Effector CD8-positive, alpha-beta T cell (primary cell): ENCODE measurements at places on chromosomes 2 and 18.

- no peak for DNase-seq
Observed at GRCh38 chr2:1488181-1488671, 75.0 kb downstream of the TPO start.

GRCh38 chr2:12429779-12430406, 286.8 kb upstream of the TRIB2 start:
- DNase-seq, result no peak

GRCh38 chr18:11047817-11048216, 101.6 kb downstream of the PIEZO2 start:
- no peak for DNase-seq

DNA sequence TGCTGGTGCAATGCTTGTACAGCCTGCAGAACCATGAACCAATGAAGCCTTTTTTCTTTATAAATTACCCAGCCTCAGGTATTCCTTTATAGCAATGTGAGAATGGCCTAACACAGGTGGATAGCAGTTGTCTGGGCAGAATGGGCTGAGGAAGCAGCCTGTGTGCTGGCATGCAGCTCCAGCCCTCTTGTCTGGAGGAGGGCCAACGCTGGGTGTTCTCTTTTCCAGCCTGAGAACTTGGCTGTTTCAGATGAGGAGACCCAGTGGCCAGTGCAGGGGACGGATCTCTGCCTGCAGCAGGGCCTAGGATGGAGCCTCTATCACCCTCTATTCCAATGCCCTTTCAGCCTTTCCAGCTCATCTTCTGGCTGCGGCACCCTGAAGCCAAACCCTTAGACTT, 58.8 kb downstream of the CTIF start:
- DNase-seq, result no peak

DNA sequence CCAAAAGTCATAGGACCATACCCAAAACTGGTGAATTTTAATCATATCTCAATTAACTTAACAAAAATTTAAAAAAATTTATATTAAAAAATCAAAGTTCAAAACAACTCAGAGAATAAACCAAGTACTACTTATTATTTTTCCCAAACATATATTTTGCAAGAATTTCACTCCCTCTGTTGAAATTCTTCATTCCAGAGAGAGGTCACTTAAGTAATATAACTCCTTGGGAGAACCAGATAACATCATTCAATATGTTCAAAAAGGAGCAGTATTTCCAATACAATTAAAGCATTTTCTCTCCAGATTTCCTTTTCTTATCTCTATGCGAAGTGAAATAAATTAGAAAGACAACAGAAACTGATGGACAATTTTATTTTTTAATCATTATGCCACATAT, 165.9 kb upstream of the RND3 start:
- no peak for DNase-seq

DNA sequence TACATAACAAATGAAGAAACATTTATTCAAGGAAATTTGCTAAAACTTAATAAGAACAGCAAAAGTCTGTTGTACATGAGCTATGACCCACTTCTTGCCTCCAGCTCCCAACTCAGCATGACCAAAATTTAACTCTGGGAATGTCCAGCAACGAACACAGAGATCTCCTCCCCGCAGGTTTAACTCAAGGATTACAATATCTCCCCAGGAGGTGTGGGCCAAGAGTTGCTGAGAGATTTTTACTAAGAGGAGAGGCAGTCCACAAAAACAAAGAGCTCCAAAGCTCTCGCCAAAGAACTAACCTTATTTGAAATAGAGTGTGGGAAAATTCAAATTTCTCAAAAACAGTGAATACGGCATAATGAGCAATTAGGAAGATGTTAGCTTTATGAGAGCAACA, 318.5 kb downstream of the GRB14 start:
- no peak for DNase-seq

DNA sequence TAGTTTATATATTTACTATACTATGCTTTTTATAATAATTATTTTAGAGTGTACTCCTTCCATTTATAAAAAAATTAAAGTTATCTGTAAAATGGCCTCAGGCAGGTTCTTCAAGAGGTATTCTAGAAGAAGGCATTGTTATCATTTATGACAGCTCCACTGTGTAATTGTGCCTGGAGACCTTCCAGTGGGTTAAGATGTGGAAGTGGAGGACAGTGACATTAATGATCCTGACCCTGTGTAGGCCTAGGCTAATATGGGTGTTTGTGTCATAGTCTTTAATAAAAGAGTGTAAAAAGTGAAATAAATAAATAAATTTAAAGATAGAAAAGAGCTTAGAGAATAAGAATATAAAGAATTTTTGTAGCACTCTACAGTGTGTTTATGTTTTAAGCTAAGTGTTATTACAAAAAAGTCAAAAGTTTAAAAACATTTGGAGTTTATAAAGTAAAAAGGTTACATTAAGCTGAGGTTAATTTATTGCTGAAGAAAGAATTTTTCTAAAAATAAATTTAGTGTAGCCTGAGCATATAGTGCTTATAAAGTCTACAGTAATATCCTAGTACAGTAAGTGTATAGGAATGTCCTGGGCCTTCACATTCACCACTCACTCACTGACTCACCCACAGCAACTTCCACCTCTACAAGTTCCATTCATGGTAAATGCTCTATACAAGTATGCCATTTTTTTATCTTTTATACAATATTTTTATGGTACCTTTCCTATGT, 190.0 kb upstream of the SESTD1 start:
- no peak for DNase-seq

GRCh38 chr2:219578811-219579613, 6.9 kb downstream of the INHA start:
- DNase-seq, result no peak

DNA sequence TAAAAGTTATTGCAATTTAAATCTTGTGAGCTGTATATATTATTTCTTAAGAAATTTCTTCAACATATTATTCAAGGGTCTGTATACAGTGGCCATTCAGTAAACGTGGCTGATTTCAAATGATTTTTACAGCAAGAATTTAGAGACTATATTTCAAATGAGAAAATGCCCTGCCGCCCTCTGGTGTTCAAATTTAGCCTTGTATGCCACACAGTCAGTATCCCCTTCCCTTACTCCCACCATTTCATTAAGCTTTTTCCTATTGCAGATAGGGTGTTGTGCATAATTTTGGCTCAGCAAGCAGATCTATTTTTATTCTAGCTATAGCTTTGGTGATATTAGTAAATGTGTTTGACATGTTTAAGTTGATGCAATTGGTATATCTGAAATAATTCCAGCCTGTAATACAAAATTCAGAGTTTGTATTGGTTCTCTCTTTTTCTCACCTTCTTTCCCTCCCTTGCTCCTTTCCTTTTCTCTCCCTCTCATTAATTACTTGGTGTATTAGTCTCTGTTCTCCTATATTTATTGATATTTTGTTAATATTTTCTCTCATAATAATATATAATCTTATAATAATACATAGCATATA, 22.8 kb upstream of the SCN7A start:
- no peak for DNase-seq

DNA sequence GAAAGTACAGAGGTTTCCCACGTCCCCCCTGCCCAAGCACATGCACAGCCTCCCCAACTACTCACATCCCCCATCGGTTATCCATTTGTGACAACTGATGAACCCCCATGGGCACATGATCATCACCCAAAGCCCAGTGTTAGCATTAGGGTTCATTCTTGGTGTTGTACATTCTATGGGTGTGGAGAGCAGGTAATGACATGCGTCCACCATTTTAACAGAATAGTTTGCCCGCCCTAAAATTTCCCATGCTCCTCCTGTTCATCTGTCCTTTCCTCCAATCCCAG, 74.3 kb downstream of the LONRF2 start:
- no peak for DNase-seq

GRCh38 chr2:152861349-152861942, 143.0 kb downstream of the ARL6IP6 start:
- DNase-seq, result no peak

- DNase-seq, result no peak
Observed at GRCh38 chr2:10834068-10834655, 21.6 kb upstream of the PDIA6 start.

- DNase-seq, result no peak
Observed at GRCh38 chr2:54716375-54716774, 7.1 kb upstream of the EML6 start.

DNA sequence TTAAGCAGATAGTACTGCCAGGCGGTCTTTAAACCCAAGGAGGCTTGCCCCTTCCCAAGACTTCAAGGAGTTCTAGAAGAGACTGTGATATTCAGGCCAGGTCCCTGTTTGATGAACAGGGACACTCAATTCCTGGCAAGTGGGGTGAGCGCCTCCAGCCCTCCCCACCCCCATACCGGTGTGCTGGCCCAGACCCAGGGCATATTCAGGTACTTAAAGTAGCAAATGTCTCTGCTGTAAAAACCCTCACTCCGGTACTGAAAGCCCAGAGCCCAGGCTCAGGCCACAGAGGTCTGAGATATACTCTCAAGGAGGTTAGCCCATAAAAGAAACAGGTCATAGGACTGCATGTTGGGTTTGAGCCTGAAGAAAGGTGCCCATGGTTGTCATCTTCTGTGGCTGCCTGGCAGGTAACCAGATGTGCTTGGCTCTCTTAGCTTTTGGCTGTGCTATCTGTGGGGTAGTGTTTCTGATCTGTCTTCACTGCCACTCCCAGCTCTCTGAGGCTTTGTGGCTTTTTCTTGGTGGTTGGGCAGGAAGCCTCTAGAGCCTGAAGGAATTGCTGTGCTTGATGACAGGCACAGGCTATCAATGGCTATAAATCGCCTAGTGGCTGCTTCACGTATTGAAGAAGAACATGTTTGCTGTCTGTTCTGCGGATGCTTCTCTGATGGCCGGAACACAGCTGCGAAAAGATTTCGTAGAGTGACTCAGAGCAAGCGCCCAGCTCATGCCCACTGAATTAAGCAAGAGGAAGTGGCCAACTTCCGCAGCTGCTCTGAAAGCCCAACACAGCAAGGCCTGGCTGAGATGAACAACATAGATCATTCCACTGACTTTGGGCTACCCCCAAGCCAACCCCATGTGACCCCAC, 63.3 kb upstream of the ALPP start:
- DNase-seq, result peak; percentile 42

DNA sequence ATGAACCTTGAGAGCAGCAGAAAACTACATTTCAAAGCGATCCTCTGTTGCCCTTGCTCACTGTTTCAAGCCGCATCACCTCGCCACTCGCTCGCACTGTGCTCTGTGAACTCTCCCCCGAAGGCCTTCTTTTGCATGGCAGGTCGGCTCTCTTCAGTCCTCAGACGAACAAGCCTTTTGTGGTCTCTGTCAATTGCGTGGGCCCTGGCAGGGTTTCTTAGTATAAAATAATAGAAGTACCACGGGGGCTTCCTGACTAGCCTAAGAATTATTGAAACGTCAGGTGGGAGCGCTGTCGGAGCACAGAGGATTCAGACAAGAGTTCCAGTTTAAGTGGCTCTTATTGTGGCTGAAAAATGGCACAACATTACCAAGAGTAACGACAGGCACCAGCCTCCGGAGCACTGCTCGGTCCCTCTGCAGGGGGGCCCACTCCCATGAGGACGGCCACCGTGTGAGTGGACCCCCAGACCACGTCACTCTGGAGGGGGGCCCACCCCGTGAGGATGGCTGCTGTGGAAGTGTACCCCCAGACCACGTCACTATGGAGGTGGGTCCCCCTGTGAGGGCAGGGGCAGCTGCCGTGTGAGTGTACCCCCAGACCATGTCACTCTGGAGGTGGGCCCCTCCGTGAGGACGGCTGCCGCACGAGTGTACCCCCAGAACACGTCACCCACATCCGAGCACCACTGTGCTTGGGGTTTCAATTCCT, 237.7 kb downstream of the HDAC4 start:
- DNase-seq, result no peak

DNA sequence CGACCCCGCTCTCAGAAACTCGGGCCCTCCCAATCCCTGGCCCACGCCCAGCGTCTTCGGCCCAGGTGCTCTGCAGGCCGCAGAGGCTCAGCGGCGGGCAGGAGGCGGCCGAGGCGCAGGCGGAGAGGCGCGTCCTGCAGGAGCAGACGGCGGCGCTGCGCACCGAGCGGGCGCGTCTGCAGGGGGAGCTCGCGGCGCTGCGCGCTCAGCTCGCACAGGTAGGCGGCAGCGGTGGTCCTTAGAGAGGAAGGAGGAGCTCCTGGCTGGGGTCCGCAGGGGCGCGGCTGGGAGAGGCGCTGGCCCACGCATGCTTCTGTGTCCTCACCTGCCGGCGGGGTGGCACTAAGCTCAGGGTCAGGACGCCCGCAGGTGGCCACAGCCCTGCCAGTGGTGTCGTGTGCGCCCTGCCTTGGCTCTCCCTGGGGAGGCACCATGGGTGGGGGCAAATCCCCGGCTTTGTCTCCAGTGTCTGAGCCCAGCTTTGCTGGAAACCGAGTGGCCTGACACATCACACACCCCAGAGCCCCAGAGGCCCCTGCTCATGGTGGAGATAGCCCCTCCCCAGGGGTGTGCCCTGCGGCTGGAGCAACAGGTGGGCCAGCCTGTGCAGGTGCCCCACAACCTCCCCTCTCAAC, 14.9 kb upstream of the SNED1 start:
- DNase-seq, result peak; percentile 32

- DNase-seq, result no peak
Observed at GRCh38 chr2:2762913-2763312, 431.8 kb upstream of the MYT1L start.

GRCh38 chr2:224682134-224682533, 34.0 kb downstream of the CCDC195 start:
- DNase-seq, result no peak

- no peak for DNase-seq
Observed at GRCh38 chr2:42829671-42830440, 37.5 kb upstream of the HAAO start.

- DNase-seq, result no peak
Observed at GRCh38 chr18:23938043-23938756, 76.4 kb upstream of the TTC39C start.

GRCh38 chr18:32552421-32553030, 81.8 kb upstream of the GAREM1 start:
- DNase-seq, result peak; percentile 34

GRCh38 chr2:156320486-156321098, 11.9 kb downstream of the NR4A2 start:
- no peak for DNase-seq

GRCh38 chr18:57951117-57951796, 92.8 kb upstream of the NEDD4L start:
- no peak for DNase-seq

- no peak for DNase-seq
Observed at GRCh38 chr2:117199511-117199910, 615.0 kb upstream of the DDX18 start.

GRCh38 chr2:167943897-167944296, 303.5 kb downstream of the STK39 start:
- no peak for DNase-seq

- no peak for DNase-seq
Observed at GRCh38 chr18:74063557-74063956, 84.1 kb downstream of the FBXO15 start.

GRCh38 chr2:226136739-226137138, 662.9 kb downstream of the IRS1 start:
- DNase-seq, result no peak

- DNase-seq, result no peak
Observed at GRCh38 chr18:14936313-14936712, 188.3 kb downstream of the ANKRD30B start.
